Muscle of leg (tissue), 16 donors: ENCODE measurements at places on chromosomes 2 and 18.

DNA sequence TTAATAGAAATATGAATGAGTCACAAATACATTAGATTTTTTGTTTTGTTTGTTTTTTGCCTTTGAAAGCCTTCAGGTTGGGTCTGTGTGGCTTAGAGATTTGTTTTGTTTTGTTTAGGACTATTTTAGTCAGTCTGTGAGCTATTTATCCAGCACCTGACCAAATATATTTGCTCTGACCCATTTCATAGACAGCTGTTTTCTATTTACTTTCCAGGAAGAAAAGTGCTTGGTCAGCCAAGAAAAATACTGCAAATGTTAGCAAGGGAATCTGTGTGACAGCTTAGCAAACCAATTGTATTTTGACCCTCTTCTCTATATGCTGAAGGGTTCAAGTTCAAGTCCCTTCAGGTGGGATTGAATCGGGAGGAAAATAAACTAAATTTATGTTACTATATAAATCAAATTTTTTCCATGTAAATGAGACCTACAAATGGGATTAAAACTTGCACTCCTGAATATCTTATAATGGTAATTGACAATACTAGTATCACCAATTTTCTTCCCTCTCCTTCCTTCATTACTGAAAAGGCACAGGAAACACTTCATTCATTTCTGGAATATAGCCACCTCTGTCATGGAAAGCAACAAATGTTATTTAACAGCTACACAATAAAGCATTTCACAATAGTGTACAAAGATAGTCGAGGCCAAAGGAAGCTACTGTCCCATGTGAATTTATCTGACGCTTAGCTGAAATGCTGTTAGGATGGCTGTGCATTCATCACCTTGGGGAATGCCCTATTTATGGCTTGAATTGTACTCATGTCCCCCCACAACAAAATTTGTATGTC, 23.1 kb upstream of the KLF7 start:
- DNase-seq, result peak; percentile 95

DNA sequence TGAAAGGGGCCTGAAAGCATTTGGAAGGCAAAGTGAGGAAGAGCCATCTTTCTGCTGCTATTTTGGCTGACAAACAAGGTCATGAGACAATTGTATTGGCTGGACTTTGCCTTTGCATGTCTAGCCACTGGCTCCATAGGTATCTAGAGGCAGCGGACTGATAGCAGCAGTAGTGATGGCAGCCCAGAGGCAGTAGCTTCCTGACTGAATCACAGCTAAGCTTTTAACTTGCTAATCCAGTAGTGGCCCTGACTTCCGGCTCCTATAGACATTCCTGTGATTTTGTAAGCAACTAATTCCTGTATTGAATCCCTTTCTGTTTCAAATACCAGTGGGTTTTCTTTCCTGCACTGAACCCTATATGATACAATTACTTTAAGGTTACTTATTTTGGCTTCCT, 69.8 kb upstream of the PDE1A start:
- DNase-seq, result no peak

DNA sequence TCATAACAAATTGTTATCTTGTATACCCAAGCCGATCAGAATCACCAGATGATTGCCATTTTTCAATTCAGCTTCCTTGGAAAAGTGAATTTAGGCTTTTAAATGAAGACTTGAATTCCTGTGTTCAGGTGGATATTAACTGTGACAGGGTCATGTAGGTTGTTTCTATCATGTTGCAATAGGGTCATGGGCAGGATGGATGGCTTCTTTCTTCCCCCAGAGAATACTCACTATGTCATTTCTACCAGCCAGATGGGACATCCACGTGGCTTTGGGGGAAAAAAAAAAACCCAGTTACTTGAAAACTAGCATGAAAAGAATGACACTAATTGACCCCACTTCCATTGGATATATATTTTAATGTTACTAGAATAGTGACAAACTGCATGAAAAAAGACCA, 14.6 kb upstream of the DSG2 start:
- no peak for DNase-seq

DNA sequence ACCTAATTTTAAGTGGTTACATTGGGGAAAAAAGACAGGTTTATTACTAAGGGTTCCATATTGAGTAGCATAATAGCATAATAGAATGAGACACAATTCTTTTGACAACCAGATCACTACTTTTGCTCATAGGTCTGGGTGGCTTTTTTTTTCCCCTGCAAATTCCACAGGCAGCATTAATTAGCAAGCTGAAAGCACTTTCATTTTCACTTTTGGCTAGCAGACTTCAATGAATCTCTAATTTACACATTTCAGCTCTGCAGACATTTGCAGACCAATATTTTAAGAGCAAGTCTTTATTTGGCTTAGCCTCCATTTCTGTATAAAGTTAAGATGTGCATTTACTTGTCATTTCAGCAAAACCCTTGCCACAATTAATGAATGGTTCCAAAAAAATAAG, 185.5 kb downstream of the NOL4 start:
- DNase-seq, result no peak

- no peak for DNase-seq
Measured at GRCh38 chr2:217787160-217787877, 215.5 kb downstream of the TNS1 start.

- peak; percentile 33 for DNase-seq
Measured at GRCh38 chr2:207768168-207768865, 1.4 kb downstream of the FZD5 start.

DNA sequence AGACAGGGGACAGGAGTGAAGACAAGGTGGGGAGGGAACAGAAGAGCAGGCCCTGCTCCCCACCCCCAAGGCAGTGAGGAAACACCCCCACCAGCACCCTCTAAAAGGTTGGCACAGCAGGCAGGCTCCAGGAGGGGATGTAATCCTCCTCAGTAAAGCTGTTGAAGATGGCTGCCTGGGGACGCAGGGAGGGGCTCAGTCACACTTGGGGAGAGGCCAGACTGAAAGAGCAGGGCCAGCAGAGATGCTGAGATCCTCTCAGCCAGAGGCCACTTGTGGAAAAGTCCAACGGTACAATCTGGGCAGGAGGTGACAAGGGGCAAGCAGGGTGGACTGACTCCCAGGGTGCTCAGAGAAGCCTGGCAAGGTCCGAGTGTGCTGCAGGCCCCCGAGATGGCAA, 154.8 kb upstream of the ID2 start:
- no peak for DNase-seq

GRCh38 chr2:68127358-68128242, 30.1 kb upstream of the PNO1 start:
- DNase-seq, result no peak

GRCh38 chr2:67259556-67260342, 137.4 kb upstream of the ETAA1 start:
- DNase-seq, result peak; percentile 83
